IMR-90 (cell line): ENCODE measurements at places on chromosomes 2 and 18. TPM values are rescaled to one million over a fixed set of nuclear protein-coding genes. Genes with fewer than 3 reads are reported as not detected.
A peak's percentile ranks its signal among the peaks of the same experiment; 100 is the strongest.

Gene IL36G
- total RNA-seq: not detected in 2 replicates

Gene HPCAL1
- 8.2 and 9.4 TPM in 2 replicates for total RNA-seq

Gene TMEM247
- not detected in 2 replicates for total RNA-seq

Gene EPC2
- total RNA-seq: 22.6 and 26.1 TPM in 2 replicates

GRCh38 chr18:42437646-42438045, 482.6 kb downstream of the PIK3C3 start:
- no peak for DNase-seq

GRCh38 chr2:33051586-33052360, 105.0 kb downstream of the LTBP1 start:
- peak; percentile 70 for DNase-seq

DNA sequence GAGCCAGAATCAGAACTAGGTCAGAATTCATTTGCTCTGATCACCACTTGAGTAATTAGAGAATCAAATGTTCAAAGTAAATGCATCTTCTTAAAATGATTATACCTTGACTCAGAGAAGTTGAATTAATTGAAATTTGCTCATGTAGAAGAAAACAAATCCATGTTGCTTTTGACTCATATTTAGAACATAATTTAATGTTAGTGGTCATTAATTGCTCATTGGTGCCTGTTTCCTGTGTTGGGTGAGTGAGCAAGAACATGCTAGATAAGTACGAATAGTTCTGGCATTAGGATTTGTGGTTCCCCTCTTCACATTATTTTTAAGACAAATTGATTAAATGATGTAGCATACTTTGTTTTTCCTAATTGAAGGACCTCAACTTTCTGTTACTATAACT, 19.0 kb downstream of the ACVR2A start:
- no peak for DNase-seq

- peak; percentile 7 for DNase-seq
Observed at GRCh38 chr2:118774458-118775133, 72.9 kb downstream of the EN1 start.

DNA sequence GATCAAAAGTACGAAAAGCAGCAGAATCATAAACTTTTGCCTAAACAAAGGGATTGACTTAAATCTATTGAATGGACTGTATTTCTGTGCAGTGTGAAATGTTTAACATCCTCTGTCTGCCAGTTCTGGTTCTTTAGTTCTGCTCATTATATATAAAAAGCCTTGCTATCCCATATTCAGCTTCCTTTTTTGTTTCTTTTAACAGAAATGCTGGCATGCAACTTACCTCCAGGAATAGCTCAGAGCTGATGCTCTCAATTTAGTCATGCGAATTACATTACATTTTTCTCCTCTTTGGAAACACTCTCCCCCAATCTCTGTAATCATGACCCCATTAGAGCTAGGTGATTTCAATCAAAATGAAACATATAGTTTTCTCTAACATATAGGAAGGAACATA, 73.6 kb downstream of the SPHKAP start:
- DNase-seq: no peak

DNA sequence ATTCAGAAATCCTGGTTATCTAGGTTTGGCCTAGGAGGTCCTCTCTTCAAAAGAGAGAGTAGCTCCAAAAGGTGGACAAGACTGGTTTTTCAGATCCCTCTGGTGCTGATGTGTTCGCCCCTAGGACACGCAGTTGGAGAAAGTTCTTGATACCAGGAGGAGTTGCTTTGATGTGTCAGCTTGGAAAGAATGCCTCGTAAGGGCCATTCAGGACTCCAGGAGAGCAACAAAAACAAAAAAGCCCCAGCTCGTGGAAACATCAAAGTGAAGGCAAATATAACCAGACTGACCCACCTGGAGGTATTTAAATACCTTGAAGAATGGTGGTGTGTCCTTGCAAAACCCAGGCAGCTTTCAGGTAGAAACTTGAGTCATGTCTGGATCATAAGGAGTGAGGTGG, 12.5 kb upstream of the LBH start:
- DNase-seq: no peak

- DNase-seq: no peak
Observed at GRCh38 chr2:26471289-26471688, 6.6 kb downstream of the OTOF start.

- peak; percentile 38 for DNase-seq
Observed at GRCh38 chr18:76265497-76266235, 229.4 kb downstream of the ZNF516 start.
